Small intestine (tissue), 16 donors: ENCODE measurements at places on chromosomes 2 and 18.

GRCh38 chr2:152322222-152322621 lies 12.8 kb upstream of the FMNL2 start:
- DNase-seq, result no peak

- no peak for DNase-seq
Observed at GRCh38 chr2:206716623-206717022, 1.6 kb downstream of the DYTN start.

DNA sequence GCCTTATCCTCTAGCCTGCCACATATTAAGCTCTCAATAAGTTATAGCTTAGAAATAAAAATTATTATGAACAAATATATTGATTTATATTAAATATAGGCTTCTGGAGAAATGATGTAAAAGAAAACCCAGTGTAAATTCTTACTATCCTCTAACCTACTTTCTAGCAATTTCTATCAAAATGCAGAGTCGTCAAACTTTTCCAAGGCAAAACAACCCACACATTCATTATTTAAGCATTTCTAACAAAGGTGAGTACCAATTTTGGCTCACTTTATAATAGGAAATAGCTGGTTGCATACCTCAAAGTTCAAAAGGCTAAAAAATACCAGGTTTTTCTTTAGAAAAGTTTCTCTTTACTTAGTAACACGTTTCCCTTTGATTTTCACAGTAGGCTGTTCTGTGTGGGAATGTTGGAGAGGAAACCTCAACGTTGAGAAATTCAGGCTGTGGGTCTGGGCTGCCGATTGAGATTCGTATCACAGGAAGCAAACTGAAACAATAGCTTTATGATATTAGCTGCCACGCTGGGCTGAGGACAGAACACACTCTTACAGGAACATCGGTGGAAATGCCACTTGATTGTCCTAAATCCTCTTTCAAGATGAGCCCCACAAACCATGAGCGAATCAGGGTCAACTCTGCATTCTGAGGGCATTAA lies 53.0 kb downstream of the EPAS1 start:
- DNase-seq, result no peak

- no peak for DNase-seq
Observed at GRCh38 chr2:241656190-241656741, 18.8 kb downstream of the ATG4B start.

DNA sequence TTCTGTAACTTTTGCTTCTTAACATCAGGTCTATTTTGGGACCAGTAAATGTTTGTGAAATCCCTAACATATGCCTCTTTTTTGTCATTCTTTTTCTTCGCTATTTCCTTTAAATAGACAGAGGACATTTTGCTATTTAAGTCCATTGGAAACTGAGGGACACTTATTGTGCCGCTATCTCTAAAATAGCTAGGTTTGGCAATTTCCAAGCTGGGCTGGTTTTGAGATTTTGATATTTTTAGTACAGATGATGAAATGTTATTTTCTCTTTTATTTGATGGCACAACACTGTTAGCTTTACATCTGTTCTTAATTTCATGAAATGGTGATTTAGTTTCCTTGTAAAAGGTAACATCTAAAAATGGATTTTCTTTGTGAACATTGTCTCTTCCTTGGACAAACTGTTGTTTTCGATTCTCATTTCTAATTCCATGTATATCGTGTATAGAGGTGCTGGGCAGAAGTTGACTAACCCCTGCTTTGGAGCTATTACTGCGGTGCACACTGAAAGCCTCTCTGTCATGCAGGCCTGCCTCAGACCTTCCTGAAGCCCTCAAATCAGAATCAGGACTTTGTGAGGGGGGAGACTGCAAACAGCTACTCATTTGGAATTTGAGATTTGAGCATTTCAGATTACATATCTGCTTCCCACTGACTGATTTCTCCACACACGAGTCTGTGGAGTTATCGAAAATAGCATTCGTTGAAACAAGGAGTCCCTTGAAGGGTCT lies 594 bp downstream of the RAD51AP2 start:
- no peak for DNase-seq

DNA sequence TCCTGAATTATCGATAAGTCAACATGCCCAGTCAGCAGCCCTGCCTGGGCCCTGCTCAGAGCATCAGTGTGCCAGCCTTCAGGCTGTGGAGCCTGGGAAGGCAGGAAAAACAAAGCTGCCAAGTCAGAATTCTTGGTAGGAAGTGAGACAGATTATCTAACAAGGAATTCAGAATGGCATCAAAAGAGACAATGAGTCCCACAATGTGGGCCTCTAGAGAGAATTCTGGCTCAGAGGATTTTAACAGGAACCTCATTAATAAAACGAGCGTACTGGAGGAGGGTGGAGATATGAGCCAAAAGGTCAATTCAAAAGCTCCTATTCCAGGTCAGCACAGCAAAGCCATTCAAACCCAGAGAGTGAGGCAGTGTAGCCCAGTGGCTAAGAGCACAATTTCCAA lies 327.6 kb upstream of the MMADHC start:
- DNase-seq, result no peak

DNA sequence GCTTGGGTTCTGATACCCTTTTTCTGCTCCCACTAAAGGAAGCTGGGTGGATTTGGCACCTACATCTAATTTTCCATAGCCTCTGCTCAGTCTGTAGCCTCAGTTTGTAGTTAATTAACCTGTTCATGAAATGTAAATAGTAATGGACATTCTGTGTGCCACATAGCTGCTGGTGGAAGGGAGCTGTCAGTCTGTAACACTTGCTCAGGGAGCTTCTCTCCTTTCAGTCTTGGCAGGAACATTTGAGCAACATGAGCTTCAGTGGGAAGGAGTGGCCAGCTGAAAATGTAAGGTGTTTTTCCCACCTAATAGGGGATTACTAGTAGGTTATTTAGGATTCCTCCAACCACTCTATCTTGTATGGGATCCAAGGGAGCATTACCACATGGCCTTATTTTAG lies 203.4 kb downstream of the ASXL3 start:
- DNase-seq, result no peak

DNA sequence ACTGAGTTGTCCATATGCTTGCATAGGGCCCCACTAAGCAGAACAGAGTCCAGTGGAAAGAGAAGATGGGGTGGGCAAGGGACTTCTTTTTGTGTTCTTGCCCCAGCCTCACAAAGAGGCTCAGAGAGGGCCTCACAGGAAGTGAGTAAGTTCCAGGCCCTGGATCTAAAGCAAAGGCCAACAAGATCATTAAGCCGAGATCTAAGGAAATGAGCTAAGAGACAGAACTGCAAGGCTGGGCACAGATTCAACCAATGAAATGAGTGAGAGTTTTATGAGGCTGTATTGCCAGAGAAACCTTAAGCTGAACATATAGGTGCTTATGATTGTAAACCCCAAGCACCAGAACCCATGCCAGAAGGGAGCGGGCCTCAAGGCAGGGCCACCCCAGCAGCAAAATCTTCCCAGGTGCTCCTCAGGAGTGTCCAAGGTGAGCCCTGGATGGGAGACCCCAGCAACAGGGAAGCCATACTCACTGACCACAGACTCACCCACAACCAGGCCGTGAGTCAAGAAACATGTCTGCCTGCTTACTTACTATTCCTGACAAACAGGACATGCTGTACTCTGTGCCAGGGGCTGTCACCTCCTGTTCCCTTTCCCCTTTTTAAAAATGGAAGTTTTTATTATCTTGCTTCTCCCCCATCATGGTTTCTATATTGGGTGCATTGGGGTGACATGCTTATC lies 40.2 kb downstream of the SLC14A1 start:
- DNase-seq, result peak; percentile 29

DNA sequence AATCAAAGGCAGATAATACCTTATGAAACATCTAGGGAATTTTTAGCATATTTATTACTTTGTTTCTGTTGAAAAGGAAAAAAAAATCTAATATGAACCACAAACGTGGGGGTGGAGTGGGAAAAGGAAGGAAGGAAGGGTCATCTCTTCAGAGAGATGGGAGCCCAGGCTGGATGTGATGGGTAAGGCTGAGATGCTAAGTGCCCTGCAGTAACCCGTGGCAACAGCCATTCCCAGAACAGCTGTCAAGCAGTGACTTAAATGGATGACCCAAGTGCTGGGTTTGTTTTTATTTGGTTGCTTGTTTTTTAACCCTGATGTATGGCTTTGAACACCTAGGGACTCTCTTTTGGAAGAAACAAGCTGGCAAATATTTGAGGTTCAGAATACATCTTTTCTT lies 50.7 kb upstream of the KLF7 start:
- DNase-seq, result no peak

DNA sequence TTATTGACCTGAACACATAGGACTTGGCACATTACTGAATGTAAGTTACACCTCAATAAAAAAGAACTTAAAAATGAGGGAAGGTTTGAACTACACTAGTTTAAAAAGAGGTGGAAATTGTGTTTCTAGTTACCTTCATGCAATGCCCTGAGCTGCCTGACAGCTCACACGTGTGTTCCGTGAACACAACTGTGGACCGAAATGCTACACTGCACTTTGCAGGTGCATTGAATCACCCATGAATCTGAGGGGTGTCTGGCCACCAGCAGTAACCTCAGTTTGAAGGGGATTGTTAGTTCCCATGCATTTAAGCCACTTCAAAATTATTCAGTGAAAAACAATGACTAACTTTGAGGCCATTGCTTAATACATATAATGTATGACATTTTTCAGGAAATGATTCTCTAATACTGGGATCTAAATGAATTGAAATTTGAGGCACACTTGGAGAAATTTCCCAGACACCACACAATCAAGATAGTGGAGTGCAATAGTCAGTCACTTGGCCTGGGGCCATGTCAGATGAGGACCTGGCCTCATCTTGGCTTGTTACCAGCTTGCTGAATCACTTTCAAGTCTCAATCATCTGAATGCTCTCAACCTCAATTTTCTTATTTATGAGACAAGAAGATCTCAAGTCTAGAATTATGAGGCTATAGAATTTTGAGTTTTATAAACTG lies 59.3 kb downstream of the MYL12B start:
- peak; percentile 19 for DNase-seq

DNA sequence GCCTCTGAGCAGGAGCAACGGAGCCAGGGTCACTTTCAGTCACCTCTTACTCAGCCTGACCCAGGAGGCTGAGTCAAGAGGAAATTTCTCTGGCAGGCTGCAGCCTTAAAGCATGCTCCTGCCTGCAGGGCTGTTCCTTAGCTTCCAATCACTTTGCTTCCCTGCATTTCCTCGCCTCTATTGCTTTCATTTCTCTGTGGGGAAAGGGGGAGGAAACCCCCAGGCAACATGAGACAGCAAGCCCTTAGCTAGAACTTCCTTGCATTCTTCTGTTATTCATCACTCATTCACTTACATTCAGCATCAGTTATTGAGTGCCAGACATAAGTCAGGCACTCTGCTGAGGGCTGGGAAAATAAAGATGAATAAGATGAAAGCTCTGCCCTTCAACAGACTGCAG lies 13.0 kb downstream of the XDH start:
- DNase-seq, result no peak

DNA sequence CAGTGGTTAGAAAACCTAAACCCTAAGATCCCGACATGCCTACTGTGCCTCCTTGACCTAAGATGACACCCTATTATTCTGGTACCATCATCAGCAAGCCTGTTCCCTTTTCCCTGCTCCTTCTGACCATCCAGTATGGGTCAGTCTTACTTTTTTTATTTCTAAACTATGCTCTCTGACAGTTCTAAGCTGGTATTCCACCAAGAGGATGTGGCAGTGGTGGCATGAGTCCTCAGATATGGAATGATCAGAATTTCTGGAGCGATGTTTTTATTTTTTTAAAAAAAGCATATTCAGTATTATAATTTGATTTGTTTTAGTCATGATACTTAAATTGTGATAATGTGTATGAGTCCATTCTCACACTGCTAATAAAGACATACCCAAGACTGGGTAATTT lies 145.9 kb upstream of the LHCGR start:
- DNase-seq, result no peak

DNA sequence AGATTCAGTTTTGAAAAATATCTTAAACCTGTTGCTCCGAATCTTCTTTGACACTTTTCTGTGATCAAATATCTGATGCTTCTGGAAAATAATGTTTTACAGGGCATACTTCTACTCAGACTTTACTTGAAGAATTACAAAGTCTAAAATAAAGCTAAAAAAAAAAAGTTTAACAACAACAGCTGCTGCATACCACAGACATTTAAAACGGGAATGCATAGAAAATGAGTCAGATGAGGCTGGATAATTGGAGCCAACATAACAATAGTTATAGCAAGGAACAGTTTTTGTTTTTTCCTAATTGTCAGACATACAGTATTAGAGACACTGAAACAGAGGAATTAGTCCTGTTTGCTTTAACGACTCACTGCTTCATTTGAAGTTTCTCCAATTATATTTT lies 1090.2 kb downstream of the SUCLG1 start:
- no peak for DNase-seq

DNA sequence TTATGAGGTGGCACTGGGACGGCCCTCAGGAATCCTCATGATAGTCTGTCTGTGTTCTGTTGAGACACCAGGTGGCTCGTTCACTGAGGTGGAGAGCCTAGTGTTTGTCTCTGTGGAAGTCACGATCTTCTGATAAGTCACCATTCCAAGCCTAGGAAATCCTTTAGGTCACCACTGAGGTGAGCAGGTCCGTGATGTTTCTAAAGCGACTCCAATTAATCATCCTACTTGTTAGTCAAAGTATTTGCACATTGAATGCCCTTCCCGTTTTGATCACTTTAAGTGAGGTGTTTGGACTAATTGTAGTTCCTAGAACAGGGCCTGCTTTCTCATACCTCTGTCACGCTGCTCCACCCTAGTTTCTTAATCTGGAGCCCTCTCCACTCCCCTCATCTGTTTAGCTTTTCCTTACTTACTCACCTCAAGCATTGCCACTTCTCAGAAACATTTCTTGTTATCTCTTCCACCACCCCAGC lies 28.0 kb upstream of the DSG3 start:
- no peak for DNase-seq

GRCh38 chr18:77044866-77045664 lies 87.5 kb downstream of the MBP start:
- no peak for DNase-seq

DNA sequence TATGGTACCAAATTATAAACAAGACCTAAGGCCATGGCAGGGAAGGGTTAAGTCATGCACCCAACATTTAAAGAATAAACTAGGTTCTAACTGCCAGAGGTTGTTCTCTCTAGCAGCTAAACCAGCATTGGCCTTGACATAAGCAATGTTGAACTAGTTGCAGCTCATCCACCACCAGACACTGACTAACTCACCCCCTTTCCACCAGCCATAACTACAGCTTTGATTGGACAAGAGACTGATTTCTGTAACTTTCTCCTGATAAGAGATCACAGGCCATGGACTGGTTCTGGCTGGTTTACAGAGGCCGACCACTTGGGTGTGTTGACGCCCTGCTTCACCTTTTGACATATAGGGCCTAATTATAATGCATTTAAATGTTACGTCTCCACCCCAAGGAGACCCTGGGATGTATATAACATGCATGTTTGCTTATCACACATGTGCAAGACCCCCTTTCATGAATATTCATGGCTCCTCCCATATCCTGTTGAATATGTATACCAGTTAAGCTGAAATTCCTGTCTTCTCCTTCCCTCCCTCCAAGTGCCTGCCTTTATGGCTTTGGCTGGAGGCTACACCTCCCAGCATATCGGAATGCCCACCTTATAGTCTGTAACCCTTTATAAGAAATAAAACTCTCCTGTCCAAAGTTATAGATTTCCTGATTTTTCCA lies 75.9 kb downstream of the MRPS9 start:
- DNase-seq, result no peak
